Spinal cord (tissue), 10 donors: ENCODE measurements at places on chromosomes 4 and X. TPM values are rescaled to one million over a fixed set of nuclear protein-coding genes. Genes with fewer than 3 reads are reported as not detected.

Gene SATL1
- polyA plus RNA-seq = 1.5 TPM

Gene ARR3
- polyA plus RNA-seq = 0.45 TPM

GRCh38 chr4:7761312-7761711 is 178.3 kb downstream of the AFAP1 start:
- peaks cover 71% of the 10 kb centered on the region for H3K36me3 ChIP-seq
- H3K4me3 ChIP-seq = no peak overlapping the region
- no peaks in the 10 kb centered on the region for H3K27me3 ChIP-seq
- no peak for DNase-seq
- peaks cover 23% of the 10 kb centered on the region for H3K4me1 ChIP-seq

DNA sequence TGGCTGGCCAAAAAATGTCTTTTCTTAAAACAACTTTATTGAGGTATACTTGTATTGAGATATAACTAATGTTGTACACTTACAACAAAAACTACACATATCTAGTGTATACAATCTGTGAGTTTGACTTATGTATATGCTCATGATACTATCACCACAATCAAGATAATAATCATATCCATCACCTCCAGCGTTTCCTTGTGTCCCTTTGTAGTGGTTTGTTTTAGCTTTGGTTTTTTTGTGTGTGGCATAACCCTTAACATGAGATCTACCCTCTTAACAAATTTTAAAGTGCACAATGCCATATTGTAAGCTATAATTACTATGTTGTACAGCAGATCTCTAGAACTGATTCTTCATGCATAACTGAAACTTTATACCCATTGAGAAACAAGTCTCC is 13.4 kb upstream of the PCSK1N start:
- H3K4me1 ChIP-seq = no peaks in the 10 kb centered on the region
- no peak for DNase-seq
- no peak overlapping the region for H3K4me3 ChIP-seq
- H3K27me3 ChIP-seq = no peaks in the 10 kb centered on the region

- no peaks in the 10 kb centered on the region for H3K4me1 ChIP-seq
- H3K36me3 ChIP-seq = no peaks in the 10 kb centered on the region
- DNase-seq = no peak
- H3K27ac ChIP-seq = no peak overlapping the region
Observed at GRCh38 chr4:24741910-24742309, 53.5 kb upstream of the SOD3 start.

DNA sequence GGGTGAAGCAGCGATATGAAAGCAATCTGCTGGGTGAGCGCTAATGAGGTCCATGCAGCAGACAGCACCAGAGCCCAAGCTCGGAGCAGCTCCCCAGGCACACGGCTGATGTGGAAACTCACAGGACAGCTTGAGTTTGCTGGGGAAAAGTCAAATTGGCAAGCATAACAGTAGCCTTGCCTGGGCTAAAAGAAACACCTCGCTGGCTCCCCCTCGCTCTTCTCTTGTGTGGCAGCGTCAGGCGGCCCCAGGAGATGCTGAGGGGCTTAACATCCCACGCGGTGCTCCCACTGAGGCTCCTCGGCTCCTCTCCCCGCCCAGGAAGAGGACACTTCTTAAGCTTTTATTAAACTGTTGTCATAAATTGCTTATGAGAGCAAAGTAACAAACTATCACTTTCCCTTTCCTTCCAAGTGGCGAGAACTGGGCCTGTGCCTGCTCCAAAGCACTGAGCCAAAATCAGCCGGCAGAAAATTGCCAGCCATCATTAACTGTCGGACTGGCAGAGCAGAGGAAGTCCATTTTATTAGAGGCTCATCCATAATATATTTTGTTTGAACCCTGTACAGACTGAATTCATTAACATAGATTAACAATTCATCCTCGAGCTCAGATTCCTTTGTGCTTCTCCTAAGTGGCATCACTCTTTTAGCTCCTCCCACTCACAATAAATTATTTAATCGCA is 111.4 kb downstream of the TSPAN5 start:
- H3K36me3 ChIP-seq = no peaks in the 10 kb centered on the region
- peak; percentile 58 for DNase-seq
- peak overlapping the region; percentile 84 for H3K27ac ChIP-seq

DNA sequence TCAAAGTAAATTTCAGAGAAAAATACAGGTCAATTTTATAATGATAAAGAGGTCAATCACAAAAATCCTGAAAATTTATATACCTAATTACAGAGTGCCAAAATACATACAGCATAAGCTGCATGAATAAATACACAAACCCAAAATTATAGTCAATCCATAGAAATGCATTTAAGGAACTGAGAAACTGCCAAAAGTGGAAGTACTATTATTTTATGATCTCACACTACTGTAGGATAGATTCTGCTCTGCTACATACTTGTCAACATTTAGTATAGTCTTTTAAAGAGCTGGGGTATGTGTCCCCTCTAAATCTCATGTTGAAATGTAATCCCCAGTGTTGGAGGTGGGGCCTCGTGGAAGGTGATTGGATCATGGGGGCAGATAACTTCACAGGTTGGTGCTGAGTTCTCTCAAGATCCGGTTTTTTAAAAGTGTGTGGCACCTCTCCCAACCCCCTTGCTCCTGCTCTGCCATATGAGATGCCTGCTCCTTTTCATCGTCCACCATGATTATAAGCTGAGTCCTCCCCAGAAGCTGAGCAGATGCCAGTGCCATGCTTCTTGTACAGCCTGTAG is 31.8 kb downstream of the CHIC2 start:
- no peak overlapping the region for H3K27ac ChIP-seq
- H3K4me3 ChIP-seq = no peak overlapping the region
- peaks cover 2% of the 10 kb centered on the region for H3K36me3 ChIP-seq
- DNase-seq = no peak

DNA sequence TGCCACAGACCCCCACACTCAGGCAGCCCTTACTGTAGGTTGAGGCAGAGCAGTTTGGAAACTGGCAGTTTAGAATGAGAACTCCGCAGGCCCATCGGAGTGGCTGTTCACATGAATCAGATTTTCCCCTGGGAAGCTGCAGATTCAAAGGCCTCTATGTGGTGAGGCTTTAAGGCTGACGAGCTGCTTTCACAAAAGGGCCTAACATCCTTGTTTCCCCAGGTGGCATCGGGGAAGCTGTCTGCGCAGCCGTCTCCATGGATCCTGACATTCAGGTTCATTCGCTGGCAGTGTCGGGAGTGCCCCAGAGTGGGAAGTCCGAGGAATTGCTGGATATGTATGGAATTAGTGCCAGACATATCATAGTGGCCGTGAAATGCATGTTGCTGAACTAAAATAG is 33.7 kb downstream of the TKTL1 start:
- no peak overlapping the region for H3K4me3 ChIP-seq
- DNase-seq = no peak
- H3K36me3 ChIP-seq = no peaks in the 10 kb centered on the region
- no peaks in the 10 kb centered on the region for H3K27me3 ChIP-seq
- H3K4me1 ChIP-seq = peaks cover 8% of the 10 kb centered on the region
- H3K27ac ChIP-seq = no peak overlapping the region

GRCh38 chrX:17031827-17032226 is 85.4 kb downstream of the REPS2 start:
- peaks cover 13% of the 10 kb centered on the region for H3K27me3 ChIP-seq
- H3K27ac ChIP-seq = no peak overlapping the region
- H3K36me3 ChIP-seq = no peaks in the 10 kb centered on the region
- no peak overlapping the region for H3K4me3 ChIP-seq
